ENCODE measurements at places on chromosomes 7 and 10.

DNA sequence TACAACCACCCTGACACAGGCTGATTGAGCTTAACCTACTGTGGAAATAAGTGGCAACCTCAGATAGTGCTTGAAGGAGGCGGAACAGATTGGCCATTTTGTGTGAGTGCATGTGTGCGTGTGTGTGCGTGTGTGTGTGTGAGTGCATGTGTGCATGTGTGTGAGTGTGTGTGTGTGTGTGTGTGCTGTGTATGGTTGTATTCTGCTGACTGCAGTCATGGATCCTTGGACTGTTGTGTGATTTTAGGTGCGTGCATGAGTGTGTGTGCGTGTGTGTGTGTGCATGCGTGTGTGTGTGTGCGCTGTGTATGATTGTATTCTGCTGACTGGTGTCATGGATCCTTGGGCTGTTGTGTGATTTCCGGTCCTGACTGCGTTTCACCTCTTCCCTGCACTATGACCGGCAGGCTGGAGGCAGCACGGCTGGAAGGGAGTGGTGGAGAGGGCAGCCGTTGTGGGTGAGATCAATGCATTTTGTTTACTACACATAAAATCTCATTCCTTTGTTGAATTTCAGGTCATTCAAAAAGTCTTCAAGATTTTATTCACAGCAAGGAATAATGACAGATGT lies 6.3 kb downstream of the IQCE start:
- no peak for DNase-seq

DNA sequence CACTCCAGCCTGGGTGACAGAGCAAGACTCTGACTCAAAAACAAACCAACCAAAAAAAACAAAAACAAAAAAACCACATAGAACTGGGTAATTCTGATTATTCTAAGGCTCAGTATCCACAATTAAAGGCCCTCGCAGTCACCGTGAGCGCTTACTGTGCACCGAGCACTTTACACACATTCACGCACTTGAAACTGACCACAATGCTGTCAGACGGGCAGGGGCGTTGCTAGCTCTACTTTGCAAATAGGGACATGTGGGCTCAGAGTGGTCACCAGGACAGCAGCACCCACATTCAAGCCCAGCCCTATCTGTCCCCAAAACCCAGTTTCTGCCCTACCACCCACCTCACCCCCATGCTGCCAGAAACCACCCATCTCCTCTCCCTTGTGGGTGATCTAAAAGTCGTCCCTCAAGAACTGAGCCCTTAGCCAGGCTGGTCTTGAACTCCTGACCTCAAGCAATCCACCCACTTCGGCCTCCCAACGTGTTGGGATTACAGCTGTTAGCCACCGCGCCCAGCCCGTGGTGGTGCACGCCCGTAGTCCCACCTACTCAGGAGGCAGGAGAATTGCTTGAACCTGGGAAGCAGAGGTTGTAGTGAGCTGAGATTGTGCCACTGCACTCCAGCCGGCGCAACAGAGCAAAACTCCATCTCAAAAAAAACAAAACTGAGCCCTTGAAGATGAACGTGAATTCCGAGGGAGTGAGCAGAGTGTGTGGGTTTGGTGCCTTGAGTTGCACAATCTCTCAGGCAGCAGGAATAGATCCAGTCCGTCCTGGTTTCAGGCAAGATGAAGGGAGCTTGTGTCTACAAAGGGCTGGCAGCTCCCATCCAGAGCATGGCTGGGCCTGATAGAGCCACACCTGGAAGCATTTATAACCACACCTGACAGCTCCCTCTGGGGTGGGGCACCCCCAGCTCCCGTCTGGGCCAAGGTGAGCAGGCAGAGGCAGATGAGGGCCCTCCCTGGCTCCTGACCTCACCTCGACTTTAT lies 5.4 kb upstream of the HSPB1 start:
- no peak for DNase-seq

- DNase-seq, result no peak
Measured at GRCh38 chr7:40380111-40380510, 245.3 kb downstream of the SUGCT start.

DNA sequence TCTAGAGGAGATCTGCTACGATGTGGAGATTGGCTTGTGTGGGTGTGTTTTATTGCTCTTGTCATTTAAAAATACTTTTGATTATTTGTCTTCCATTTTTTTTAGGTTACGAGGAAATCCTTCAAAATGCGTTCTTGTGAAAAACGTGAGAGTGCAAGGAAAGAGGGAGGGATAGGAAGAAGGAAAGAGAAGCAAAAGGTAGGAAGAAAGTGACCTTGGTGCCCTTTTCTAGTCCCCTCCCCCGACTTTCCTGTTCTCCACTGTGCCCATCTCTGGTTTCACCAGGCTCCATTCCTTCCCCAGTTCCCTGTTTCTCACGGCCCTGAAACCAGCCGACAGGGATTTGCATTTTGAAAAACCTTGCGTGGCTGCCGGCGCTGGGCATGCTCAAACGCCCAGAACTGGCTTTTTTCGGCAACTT lies 506 bp upstream of the GNAI1 start:
- no peak for DNase-seq

- DNase-seq, result no peak
Measured at GRCh38 chr10:110224992-110225391, 17.6 kb downstream of the MXI1 start.

DNA sequence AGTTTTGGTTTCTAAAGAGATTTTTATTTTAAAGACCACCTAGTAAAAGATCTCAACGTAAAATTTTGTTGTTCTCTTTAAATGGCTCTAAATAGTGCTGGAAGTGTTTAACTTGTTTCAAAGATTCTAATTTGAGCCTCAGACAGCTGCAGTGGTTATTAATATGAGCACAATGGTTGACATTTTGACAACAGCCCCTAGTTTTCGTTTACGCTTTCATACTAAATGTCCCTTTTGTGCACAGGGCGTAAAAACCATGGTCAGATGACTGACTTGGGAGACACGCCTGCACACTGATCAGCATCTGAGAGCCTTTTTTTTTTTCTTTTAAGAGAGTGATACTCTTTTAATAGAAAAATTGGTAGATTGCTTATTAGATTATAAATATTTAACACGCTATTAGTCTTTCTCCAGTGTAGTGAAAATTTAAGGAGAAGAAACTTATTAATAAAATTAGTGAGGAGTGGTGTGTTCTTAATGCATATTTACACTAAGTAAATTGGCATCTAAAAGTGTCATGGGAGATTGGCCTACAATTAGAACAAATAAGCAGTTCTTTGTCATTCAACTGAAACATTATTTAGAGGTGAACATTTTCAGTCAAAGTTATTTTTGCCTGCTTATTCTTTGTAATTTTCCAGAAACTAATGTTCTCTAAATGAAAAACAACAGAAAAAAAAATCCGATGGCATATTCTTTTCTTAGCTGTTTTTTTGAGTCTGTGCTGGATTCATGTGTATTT lies 182.8 kb upstream of the PHYHIPL start:
- DNase-seq, result no peak

- no peak for DNase-seq
Measured at GRCh38 chr10:23432639-23433038, 6.2 kb upstream of the OTUD1 start.

DNA sequence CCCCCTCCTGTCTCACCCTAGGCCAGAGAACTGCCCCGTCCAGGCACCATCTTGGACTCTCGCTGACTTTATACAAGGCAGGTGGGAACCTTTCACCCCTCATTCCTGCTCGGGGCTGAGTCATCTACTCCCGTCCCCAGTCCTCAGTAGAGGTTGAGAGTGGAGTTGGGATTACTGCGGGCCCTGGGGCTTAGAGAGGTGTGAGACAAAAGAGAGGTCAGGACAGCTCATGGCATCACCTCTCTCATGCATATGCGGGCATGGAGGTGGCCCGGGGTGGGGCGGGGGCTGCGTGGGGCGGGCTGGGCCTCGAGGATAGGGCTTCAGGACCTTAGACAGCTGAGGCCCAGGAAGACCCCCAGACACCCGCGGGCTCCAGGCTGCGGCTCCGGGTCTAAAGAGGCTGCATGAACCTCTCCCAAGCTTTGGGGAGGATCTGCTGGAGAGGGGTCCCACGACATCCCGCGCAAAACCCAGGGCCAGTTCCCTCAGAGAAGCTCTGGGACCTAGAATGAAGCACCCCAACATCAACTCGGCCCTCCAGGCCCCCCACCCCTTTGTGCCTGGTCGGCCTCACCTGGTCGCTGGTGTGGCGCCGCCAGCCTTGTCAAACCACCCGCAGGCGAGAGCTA lies 317 bp downstream of the PDZD7 start:
- DNase-seq, result no peak

DNA sequence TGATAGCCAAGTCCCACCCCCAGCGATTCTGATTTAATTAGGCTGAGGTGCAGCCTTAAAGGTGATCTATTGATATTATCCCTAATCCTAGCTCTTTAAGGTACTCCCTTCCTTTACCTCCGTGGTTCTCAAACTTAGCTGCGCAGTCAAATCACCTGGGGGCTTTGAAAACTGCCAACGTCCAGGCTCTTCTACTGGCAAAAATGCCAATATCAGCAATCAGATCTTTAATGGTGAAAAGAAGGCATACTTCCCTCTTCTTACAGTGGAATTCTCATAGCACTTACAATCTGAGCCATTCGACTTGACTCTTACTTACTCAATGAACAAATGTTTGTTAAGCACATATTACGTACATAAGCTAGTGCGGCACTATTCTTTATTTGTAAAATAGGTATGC lies 704 bp upstream of the SLC35B4 start:
- DNase-seq, result no peak

DNA sequence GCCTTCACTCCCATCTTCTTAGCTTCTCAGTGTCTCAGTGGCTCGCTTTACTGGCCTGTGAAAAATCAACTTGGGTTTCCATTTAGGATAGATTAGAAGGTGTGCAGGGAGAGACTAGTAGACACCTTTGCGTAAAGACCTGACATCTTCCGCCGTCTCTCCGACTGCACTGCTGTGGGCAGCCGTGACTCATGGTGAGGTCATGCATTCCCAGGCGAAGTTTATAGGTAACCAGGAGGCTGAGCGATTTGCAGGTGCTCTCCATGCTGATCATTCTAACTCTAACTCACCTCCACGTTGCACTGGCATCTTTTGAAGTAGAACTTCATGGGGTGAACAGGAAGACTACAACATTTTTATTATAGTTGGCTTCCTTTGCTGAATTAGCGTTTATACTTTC lies 68.0 kb upstream of the ZNF438 start:
- DNase-seq, result no peak

- no peak for DNase-seq
Measured at GRCh38 chr10:91552274-91553095, 80.4 kb downstream of the PPP1R3C start.

DNA sequence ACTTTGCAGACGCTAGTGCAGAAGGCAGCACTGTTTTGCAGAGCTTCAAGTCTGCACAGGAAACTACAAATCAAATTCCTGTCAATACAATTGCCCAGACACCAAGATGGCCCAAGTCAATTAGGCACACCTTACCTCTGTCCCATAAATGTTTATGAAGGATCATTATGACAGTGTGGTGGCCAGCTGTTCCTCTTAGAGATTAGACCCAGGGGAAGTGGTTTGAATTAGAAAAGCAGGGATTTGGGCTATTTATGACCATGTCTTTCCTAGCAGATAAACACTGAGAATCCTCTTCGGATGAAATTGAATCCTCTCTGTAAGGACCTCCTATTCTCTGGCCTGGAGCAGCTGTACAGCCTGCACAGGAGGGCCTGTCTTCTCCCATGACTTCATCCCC lies 9.9 kb upstream of the NEUROG3 start:
- no peak for DNase-seq
